Fibroblast of mammary gland (primary cell): ENCODE measurements at places on chromosomes 7 and 10.
A peak's percentile ranks its signal among the peaks of the same experiment; 100 is the strongest.

DNA sequence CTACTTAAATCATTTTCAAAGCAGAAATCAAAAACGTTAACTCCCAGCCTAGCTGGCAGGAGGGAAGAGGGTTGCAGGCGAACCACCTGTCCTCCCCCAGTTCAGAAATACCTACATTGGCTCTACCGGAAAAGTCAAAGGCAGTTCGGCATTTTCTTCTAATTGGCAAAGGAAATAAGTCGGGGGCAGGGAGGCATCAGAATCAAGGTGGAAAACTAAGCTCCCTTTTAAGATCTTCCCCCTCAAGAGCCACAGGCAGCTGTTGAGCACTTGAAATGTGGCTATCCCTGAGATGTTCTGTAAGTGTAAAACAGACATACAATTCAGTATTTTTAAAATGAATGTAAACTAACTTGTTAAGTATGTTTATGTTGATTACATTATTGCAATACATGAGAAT, 957 bp upstream of the ELMO1 start:
- DNase-seq, result no peak

- DNase-seq, result no peak
Measured at GRCh38 chr7:123533929-123534382, 439 bp downstream of the IQUB start.

DNA sequence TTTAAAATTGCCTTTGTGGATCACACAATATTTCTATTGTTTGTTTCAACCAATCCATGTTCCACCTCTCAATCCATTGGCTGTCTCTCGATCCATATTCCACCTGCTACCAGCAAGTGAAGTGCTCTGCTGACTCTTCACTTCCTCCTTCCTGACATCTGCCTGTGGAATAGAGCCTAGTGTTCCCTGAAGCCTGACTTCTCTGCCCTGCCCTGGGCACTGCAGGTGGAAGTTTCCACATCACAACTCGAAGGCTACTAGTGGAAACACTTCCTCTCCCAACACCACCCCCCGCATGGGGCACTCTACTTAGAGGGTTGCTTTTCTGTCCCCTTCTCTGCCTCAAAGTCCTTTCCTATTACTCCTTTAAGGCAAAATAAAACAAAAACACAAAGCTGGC, 563.8 kb upstream of the IGFBP3 start:
- DNase-seq, result no peak

- DNase-seq, result no peak
Measured at GRCh38 chr7:151460474-151460855, 20.5 kb upstream of the CRYGN start.

DNA sequence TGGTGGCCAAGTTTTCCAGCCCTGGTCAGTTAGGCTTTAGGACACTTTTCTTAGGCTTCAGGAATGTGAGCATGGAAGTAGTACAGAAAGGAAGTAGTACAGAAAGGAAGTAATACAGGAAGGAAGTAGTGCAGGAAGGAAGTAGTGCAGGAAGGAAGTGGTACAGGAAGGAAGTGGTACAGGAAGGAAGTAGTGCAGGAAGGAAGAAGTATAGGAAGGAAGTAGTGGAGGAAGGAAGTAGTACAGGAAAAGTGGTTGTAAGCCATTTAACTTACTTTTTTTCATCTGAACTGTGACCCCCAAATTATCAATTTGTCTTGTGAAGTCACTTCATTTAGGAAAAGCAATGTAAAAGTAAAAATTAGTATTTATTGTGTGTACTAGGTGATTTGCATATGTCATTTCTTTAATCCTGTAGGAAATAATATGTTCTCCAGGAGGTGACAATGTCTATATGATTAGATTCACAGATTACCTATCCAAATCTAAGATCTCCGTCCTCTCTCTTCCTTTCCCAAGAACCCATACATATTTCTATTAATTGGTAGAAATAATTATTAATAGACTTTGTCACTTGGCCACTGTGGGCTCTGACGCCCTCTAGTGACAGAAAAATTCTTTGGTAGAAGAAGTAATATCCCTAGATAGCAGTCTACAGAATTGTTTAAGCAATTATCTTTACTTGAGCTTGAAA, 3.9 kb upstream of the FAS start:
- peak; percentile 54 for DNase-seq

DNA sequence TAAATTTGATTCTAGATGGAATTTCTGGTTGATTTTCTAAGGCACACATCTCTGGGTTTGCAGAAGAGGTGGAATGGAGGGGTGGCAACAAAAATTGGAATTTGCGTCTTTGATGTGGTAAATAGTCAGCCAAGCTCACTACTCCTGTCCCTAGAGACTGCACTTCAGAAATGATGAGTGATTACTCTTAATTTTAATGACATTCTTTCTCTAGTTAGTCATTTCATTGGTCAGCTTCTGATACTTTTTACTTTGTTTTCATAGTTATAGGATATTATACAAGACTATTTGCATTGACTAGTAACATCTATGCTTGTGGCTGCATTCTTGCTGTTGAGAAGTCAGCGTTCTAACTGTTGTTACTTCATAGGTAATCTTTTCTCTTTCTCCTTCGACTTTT, 658.3 kb downstream of the SUGCT start:
- DNase-seq, result peak; percentile 71

GRCh38 chr10:72509941-72510340, 115.9 kb downstream of the MICU1 start:
- DNase-seq, result no peak

DNA sequence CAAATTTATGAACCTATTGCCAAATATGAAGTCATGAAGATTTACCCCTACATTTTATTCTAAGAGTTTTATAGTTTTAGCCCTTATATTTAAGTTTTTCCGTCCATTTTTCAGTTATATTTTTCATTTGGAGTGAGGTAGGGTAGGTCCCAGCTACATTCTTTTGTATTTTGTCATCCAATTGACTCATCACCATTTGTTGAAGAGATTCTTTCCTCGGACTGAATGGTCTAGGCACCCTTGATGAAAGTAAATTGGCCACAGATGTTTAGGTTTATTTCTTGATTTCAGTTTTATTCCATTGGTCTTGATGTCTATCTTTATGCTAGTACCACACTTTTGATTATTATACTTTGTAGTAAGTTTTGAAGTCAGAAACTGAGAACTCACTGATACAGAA, 22.7 kb downstream of the CYP2C19 start:
- DNase-seq, result no peak

DNA sequence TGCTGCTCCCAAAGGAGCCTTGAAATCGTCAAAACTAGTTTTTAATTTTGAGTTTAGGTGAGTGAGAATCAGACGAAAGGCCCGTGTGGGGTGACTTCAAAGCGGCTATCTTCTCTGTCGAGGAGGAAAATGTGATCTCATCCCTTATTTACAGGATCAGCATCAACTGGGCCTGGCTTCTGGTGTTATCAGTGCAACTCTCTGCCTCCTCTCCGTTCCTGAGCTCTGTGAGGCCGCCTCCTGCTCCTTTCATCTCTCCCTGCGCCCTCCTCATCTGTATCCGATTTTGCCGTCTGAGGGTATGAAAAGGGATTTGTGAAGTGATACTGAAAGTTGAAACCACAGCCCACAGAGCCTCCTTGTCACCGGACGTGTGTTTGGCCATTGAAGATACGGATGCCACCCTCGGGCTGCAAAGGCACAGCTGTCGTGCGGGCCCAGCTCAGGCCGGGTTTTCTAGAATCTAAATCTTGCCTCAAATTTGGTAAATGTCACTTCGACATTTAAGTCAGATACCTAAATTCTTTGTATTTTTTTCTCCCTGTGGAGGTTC, 408.7 kb upstream of the ADARB2 start:
- DNase-seq, result no peak
